Left colon (tissue), 2 donors: ENCODE measurements at places on chromosomes 6 and 20. TPM values are rescaled to one million over a fixed set of nuclear protein-coding genes. Genes with fewer than 3 reads are reported as not detected.

PRSS16 gene
- 23.2 TPM for total RNA-seq

GJE1 gene
- total RNA-seq, result not detected

GRCh38 chr6:77181749-77182148, 281.5 kb downstream of the HTR1B start:
- no peak for DNase-seq

PRELID3B gene
- total RNA-seq, result 137 TPM

BPIFB1 gene
- total RNA-seq, result not detected

BTNL2 gene
- total RNA-seq, result not detected

HMGCLL1 gene
- total RNA-seq, result 0.47 TPM

CCN5 gene
- total RNA-seq, result 2.8 TPM

- DNase-seq, result no peak
Measured at GRCh38 chr6:139882234-139882633, 507.8 kb upstream of the CITED2 start.

JPH2 gene
- total RNA-seq, result 0.92 TPM

DNA sequence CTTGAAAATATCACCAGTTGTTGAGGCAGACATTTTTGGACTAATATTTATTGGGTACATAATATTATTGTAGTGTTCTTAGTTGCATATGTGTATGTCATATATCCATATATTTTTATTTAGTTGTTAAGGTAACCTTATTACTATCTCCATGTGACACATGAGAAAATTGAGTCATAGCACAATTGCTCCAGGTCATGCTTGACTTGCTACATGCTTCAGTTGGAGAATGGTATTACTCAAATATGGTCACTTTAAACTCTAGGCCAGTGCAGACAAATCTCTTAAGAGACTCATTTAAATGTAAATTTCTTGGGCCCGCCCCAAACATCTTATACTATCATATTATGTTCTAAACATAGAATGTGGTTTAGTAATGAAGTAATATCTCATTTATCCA, 246.1 kb downstream of the RIMS1 start:
- no peak for DNase-seq

GPX6 gene
- not detected for total RNA-seq
